ENCODE measurements at places on chromosomes 5 and 9.

DNA sequence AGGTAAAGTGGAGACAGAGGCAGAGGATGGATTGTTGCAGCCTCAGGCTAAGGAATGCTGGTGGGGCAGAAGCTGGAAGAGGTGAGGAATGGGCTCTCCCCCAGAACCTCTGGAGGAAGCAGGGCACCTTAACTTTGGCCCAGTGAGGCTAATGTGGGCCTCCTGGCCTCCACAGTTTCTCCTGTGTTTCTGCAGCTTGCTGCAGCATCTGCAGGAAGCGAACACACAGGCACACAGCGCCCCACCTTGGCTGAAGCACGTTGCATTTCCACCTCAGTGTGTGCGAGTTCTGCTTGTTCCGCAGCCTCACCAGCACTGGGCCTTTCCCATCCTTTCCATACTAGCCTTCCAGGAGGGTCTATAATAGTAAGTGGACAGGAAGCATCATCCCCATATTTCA lies 27.2 kb upstream of the ASS1 start:
- DNase-seq: no peak

GRCh38 chr9:14924230-14925219 lies 14.3 kb upstream of the FREM1 start:
- DNase-seq: no peak

DNA sequence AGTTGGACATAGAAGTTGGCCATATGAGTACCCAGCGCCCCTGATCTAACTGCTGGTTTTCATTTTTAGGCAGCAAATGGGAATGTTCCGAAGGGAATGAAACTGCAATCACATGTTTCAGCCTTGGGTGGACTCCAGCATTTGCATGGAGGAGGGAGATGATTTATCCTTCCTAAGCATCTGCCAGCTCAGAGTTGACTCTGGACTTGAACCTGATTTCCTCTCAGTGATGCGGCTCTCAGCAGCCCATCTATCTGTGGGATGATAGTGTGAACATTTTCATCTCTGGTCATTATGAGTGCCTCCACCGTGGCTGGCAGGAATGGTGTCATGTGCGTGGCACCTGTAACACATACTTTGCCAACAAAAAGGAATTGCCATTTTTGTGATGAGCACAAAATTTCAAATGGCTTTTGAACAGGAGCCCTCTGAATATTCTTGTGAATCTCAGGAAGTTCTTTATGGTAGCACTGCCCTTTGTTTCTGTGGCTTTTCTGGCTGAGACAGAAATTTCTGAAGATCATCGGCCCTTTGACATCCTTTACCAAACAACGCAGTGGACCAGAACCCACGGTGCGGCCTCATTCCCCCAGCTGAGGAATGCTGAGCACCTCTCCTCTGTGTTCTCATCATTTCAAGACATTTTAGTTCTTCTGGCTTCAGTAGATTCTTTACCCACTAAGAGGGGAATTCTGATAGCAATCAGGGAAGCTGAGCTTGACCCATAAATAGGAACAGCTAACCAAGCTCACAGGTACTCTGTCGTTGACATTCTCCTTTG lies 28.5 kb downstream of the FUBP3 start:
- DNase-seq: no peak

GRCh38 chr5:134018986-134019316 lies 14.2 kb upstream of the VDAC1 start:
- DNase-seq: no peak

DNA sequence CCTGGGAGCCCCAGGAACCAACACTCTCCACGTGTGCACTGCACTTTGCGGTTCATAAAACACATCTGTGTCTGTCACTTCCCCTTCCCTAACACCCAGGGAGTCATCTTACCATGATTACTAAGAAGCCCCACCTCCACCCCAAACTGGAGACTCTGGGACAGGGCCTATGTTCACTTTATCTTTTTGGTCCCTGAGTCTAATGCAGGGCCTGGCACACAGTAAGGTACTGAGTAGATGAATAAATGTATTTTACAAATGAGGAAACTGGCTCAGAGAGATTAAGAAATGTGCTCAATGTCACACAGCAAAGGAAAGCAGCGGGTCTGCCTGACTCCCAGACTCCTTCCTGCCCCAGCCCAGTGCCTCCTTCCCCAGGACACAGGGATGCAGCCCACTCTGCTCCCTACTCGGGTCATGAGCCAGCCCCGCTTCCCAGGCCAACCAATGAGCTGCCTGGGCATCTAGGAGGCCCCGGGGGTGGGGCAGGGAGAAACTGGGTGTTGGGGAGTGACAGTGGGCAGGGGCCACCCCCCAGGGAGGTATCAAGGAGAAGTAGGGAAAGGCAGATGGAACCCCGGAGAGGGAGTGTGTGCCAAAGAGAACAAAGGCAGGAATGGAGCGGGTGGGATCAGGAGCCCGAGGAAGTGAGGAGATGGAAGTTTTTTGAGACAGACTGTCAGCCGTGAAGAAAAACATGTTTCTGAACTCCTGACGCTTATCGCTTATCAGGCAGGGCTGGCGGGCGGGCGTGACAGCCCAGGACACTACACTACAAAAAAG lies 30.5 kb downstream of the SHB start:
- DNase-seq: no peak

DNA sequence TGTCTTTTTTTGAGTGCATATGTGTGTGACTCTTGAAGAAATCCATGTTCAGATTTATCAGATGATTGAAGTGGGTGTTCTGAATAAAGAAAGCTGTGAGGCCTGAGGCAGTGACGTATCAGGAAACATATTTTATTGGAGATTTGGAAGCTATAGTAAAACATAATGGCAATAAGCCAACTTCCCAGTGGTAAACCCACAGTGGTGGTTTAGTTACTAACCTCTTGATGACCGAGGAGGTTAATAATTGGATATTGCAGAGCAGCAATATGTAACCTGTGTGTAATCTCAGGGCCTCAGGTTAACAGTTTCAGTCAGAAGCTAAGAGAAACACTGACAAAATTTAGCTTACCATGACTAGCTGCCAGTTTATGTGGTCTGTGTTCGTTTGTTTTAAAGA lies 6.9 kb downstream of the RGMB start:
- DNase-seq: no peak

DNA sequence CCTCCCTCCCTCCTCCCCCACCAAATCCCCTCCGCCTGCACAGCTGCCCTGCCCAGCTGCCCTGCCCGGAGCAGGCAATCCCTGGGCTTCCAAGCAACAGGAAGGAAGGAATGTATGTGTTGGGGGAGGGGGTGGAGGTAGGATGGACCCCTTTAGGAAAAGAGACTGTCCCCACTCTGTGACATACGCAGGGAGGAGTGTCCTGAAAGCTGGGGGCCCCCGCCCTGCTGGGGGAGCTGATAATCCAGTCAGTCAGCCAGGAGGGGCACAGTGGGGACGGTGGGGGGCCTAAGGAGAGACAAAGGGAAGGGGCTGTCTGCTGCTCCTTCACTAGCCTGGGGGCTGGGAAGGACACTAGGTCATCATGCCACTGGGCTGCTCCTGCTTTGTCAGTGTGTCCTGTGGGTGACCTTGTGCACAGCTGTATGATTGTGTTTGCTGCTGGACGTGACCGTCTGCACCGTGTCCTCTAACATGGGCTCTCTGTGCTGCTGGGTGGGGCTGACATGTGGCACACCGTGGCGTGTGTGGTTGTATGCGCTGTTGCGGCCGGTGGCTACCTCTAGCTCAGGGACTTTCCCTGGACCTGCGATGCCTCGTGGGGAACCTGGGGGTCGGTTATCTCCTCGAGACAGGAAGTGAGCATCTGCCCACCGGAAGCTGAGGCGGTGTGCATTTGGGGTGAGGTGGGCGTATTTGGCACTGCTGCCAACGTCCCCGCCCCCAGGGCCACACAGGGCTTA lies 3.0 kb downstream of the N4BP3 start:
- no peak for DNase-seq

- no peak for DNase-seq
These were observed 25.1 kb upstream of the RNF130 start for GRCh38 chr5:180096616-180097015.

DNA sequence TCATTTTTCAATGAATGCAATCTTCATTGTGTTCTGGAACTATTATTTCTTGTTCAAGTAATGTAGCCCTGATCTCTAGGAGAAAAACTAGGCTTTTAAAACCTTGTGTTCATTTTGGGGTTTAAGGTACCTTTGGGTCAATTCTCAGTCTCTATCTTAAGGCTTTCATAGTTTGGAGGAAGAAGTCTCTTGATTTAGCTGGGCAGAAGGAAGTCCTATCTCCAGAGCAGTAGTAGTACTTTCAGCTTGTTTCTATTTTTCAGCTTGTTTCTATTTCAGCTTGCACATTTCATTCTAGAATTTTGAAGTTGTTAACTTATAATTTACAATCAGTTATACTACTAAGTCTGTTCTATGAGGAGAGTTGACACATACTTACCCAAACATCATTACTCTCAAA lies 15.2 kb downstream of the CSNK1G3 start:
- no peak for DNase-seq

- no peak for DNase-seq
These were observed 428.8 kb upstream of the ACTBL2 start for GRCh38 chr5:57911438-57911837.

DNA sequence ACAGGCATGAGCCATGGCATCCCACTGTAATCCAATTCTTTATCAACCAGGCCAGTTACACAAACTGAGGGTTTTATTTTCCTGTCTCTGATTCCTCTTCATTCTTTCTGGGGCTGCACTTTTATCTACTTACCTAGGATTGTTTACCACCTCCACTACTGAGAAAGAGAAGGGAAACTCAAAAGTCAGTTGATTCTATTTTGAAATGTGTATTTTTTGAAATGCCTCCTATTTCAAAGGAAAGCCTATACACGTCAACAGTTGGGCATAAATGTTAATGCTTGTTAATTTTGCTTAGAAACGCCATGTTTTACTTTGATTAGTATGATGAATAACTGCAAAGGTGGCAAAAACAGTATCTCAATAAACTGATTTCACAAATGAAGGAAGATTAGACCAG lies 92.5 kb downstream of the MLLT3 start:
- no peak for DNase-seq

- DNase-seq: no peak
These were observed 250.9 kb upstream of the DAB2 start for GRCh38 chr5:39675676-39676075.

DNA sequence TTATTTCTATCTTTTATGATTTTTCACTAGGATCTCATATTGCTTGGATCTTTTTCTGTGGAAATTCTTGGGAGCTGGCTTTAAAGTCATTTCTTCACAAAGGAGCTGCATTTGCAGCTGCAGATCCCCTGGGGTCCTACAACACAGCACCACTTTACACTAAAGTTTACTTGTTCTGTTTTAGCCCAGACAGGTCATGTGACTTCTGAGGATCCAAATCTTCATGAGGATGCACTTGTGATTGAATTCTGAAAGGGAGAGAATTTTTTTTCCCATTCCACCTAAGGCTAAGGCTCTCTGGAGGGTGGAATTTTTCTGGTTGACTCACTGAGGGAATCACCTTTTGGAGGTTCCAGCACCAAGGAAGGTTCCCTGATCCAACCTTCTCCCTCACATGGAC lies 43.4 kb downstream of the ACOT12 start:
- no peak for DNase-seq

DNA sequence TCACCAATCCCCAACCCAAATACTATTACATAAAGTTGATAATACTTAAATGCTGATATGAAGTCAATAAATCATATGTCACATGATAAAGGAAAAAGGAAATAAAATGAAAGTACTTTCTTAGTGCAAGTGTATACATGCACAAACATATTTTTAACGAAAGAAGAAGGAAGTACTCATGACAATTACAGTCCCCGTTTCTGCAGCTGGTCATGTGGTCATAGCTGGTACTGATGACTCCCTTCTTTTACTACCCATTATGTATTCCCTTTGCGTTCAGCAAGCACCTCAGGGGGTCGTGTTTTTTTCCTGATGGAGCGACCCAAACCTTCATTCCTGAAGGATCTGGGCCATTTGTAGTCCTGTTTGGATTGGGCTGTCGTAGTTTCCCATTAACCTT lies 27.3 kb downstream of the CENPP start:
- DNase-seq: no peak

DNA sequence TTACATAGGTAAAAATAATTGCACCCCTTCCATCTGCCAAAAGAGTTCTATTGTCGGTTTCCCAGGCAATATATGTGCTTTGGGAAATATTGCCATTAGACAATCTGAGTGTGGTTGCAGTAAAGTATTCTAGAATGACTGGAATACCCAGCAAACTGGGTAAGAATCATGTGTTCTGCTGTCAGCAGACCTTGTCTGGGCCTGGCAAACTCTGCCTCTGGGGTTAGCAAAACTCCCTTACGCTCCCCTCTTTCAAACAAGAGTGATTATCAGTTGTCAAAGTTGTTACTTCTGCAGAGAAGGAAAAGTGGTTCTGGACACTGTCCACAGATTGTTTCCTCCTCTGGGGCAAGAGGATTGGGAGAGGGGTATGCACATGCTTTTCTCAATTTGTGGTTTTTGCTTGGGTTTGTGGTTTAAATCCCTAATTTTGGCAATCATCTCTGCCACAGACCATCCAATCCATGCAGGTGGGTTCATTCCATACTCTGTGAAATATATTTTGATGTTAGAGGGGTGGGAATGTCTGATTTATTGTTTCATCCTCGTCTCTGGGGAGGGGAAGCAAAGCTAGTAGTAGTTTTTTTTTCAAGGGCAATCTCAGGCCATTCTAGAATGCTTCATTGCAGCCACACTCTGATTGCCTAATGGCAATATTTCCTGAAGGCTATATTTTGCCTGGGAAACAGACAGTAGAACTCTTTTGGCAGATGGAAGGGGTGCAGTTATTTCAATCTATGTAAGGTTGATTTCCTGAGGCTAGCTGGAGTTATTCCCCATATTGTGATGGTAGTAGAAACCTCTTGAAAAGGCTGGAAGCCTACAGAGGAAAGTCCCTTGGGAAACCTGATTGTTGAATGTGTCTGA lies 24.0 kb upstream of the TNFSF15 start:
- no peak for DNase-seq

GRCh38 chr5:150441813-150442698 lies 7.5 kb downstream of the RPS14 start:
- no peak for DNase-seq

Data from large intestine (tissue), 12 donors.